ENCODE measurements at places on chromosomes 2 and 18. TPM values are rescaled to one million over a fixed set of nuclear protein-coding genes. Genes with fewer than 3 reads are reported as not detected.

PROKR1 gene
- total RNA-seq = not detected

MOB4 gene
- total RNA-seq = 22.7 TPM

BOLL gene
- total RNA-seq = not detected

ALKAL2 gene
- total RNA-seq = not detected

CCDC141 gene
- total RNA-seq = 153 TPM

SLC9A4 gene
- not detected for total RNA-seq

LRRC30 gene
- not detected for total RNA-seq

ANKRD53 gene
- 0.94 TPM for total RNA-seq

RNU2-63P gene
- 15.4 TPM for total RNA-seq

GKN2 gene
- total RNA-seq = not detected

SIX3 gene
- total RNA-seq = not detected

RBM44 gene
- total RNA-seq = 4.5 TPM

NOSTRIN gene
- total RNA-seq = not detected

ARL4C gene
- 407 TPM for total RNA-seq

CNDP1 gene
- total RNA-seq = 0.15 TPM

KRTCAP3 gene
- total RNA-seq = 10.0 TPM

FARSB gene
- 10.8 TPM for total RNA-seq

EPHA4 gene
- 23.5 TPM for total RNA-seq

COLEC11 gene
- not detected for total RNA-seq

SKA1 gene
- 2.2 TPM for total RNA-seq

CYTIP gene
- total RNA-seq = 454 TPM

PXDN gene
- total RNA-seq = 0.79 TPM

FEV gene
- total RNA-seq = not detected

WDR7 gene
- total RNA-seq = 76.4 TPM

OSBPL1A gene
- 2.7 TPM for total RNA-seq

CTAGE1 gene
- not detected for total RNA-seq

FAM110C gene
- total RNA-seq = 4.9 TPM

MCFD2 gene
- 36.4 TPM for total RNA-seq

POTEJ gene
- not detected for total RNA-seq

SOCS6 gene
- total RNA-seq = 0.39 TPM

CHAC2 gene
- total RNA-seq = 1.2 TPM

POTEE gene
- 0.27 TPM for total RNA-seq

PLCD4 gene
- total RNA-seq = 0.12 TPM

ARL5A gene
- total RNA-seq = 27.3 TPM

MDH1 gene
- total RNA-seq = 102 TPM

DIPK1C gene
- not detected for total RNA-seq

SLC66A2 gene
- 49.6 TPM for total RNA-seq

MTERF4 gene
- total RNA-seq = 105 TPM

CCDC68 gene
- not detected for total RNA-seq

PDCD1 gene
- 12.3 TPM for total RNA-seq

SOWAHC gene
- 4.8 TPM for total RNA-seq

CBLN2 gene
- not detected for total RNA-seq

MALL gene
- total RNA-seq = 0.27 TPM

CERKL gene
- not detected for total RNA-seq

CNTNAP5 gene
- total RNA-seq = not detected

TFPI gene
- total RNA-seq = 1.3 TPM
